GM12878 (cell line): ENCODE measurements at places on chromosomes 7 and 10. TPM values are rescaled to one million over a fixed set of nuclear protein-coding genes. Genes with fewer than 3 reads are reported as not detected.

Gene FKBP9
- polyA plus RNA-seq, result 1.6 and 2.3 TPM in 2 replicates

Gene ADAP1
- 4.2 and 6.7 TPM in 2 replicates for polyA plus RNA-seq

Gene HHEX
- polyA plus RNA-seq, result 32.8 TPM in 2 replicates

Gene WIPF3
- 0.02 and 0.03 TPM in 2 replicates for polyA plus RNA-seq

Gene CNNM2
- 2.0 and 2.3 TPM in 2 replicates for polyA plus RNA-seq

Gene GNAT3
- 5.4 and 7.0 TPM in 2 replicates for polyA plus RNA-seq

Gene VWDE
- 1.5 and 1.7 TPM in 2 replicates for polyA plus RNA-seq

Gene SPDYE9
- 1.2 and 1.8 TPM in 2 replicates for polyA plus RNA-seq

Gene CFAP69
- 0.84 and 1.2 TPM in 2 replicates for polyA plus RNA-seq

DNA sequence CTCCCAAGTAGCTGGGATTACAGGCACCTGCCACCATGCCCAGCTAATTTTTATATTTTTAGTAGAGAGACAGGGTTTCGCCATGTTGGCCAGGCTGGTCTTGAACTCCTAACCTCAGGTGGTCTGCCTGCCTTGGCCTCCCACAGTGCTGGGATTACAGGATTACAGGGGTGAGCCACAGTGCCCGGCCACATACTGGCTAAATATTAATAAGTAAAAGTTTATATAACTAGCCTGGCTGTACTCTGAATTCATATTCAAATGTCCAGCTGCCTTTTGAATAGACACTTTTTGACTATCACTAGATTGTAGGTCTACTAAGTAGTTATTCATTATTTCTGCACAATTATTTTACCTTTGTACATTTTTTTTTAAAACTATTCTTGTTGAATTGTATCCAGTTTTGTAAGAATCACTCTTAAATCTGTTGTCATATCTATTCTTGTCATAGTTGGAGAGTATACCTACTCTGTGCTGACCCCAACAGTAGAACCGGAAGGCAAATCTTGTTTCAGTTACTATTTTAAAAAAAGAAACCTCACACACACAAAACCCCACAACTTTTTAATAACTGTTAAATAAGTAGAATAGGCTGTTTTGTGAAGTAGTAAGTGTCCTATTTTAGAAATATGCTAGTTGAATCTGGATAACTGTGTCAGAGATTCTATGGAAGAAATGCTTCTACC lies 29.6 kb downstream of the MINPP1 start:
- DNase-seq, result peak; percentile 23

GRCh38 chr7:139900326-139900725 lies 71.3 kb downstream of the TBXAS1 start:
- DNase-seq, result no peak

- DNase-seq, result no peak
Measured at GRCh38 chr7:40810274-40810673, 675.5 kb downstream of the SUGCT start.

- DNase-seq, result no peak
Measured at GRCh38 chr10:66337211-66337610, 588.6 kb upstream of the LRRTM3 start.

GRCh38 chr7:30139836-30140384 lies 5.1 kb downstream of the MTURN start:
- no peak for DNase-seq

- DNase-seq, result no peak
Measured at GRCh38 chr7:114432061-114432460, 17.4 kb downstream of the FOXP2 start.

GRCh38 chr7:155227004-155227787 lies 70.5 kb upstream of the INSIG1 start:
- DNase-seq, result no peak

DNA sequence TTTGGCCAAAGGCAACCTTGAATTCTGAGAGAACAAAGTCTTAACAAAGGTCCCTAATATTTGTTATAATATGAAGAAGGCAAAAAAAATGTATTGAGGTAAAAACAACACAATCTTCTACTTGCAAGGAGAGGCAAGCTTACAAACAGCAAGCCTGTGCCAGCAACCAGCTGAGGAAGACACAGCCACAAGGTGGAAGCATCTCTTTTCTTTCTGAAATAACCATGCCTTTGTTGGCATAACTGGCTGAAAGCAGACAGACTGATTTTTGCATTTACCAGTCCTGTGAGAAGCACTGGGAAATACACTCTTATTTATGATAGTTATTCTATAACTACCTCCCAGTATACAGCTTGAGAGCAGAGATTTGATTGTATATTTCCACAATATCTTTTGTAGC lies 292.0 kb downstream of the PHTF2 start:
- DNase-seq, result no peak

DNA sequence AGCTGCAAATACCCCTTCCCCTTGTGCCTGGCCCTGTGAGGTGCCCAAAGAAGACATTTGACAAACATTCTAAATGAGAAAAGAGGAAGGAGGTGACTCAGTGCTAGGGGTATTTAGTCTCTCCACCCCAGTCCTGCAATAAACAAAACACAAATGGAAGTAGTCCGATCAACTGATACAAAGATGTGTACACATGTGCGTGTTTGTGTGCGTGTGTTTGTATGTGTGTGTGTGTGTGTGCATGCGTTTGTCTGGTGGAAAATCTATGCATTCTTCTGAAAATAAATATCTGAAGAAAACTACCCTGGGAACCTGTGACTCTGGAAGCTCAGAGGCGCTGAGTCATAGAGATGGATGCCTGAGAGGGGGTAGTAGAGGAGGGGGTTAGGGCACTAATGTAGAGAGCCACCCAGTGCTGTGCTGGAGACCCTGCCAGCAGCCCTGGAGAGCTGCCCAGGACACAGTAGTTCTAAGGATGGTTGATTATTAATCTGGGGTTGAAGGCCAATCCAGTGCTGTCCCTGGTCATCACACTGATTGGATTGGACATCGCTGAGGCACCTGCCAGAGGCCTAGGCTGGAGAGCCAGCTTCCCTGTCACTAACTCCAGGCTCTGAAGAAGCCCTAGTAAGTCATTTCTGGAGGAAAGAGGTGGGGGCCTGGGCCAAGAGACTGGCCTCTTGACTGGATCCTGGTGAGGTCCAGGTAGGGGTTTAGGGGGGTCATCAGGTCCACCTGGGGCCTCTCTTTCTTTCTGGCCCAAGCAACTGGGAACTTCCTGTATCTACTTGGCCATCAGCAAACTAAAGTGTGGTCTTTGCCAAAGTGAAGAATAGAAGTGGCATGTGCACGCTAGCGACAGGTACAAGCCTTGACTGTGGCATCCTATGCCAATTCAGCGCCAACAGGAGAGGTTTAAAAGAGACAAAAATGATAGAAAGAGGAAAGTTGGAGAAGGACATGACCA lies 18.5 kb downstream of the SFTPA1 start:
- DNase-seq, result no peak

- DNase-seq, result no peak
Measured at GRCh38 chr7:24337180-24337579, 53.2 kb downstream of the NPY start.

- DNase-seq, result no peak
Measured at GRCh38 chr10:48523212-48523819, 81.6 kb downstream of the ARHGAP22 start.

DNA sequence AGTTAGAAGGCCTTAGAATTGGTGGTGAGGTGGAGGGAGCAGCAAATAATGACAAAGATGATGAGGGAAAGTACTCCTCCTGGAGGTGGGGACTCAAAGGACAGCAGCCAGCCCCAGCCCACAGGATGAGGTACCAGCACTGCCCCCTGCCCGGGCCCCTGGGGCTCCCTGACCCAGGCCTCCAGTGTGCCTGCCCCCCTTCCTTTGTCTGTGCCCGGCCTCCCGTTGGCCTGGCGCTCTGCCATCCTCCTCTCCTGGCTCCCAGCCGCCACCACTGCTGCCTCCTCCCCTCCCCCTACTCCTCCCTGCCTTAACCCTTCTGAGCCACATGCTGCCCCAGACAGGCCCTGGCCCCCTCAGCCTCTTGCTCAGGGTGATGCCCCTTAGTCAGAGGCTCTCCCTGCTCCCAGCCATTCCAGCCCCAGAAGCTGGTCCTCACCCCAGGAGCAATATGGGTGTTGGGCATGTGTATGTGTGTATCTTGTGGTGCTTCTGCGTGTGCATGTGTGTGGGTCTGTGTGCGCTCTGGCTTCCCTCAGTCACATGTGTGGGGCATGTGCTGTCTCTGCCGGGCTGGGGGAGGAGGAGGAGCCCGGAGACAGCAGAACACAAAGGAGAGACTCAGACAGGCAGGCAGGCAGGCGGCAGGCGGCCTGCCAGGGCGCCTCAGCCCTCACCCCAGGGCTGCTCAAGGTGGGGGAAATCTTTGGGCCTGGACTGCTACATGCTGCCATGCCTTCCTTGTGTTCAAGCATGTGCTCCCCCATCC lies 2.6 kb downstream of the LDB1 start:
- no peak for DNase-seq

GRCh38 chr7:33093266-33093665 lies 15.9 kb downstream of the RP9 start:
- no peak for DNase-seq

GRCh38 chr7:106022193-106022821 lies 59.2 kb downstream of the CDHR3 start:
- DNase-seq, result peak; percentile 74
